Cardiac ventricle fibroblast (primary cell): ENCODE measurements at places on chromosomes 16 and 17. TPM values are rescaled to one million over a fixed set of nuclear protein-coding genes. Genes with fewer than 3 reads are reported as not detected.

SLC9A5 gene
- 0.05 and 0.56 TPM in 2 replicates for total RNA-seq

DYNLRB2 gene
- 3.2 TPM in 1 of 2 replicates, not detected in the other for total RNA-seq

AGRP gene
- total RNA-seq, result not detected in 2 replicates

KCNH4 gene
- not detected in 2 replicates for total RNA-seq

HSD17B1 gene
- total RNA-seq, result 0.10 and 1.6 TPM in 2 replicates

SDK2 gene
- total RNA-seq, result 0.19 and 0.49 TPM in 2 replicates
